ENCODE measurements at places on chromosomes 2 and 18.

GRCh38 chr2:53842891-53843290, 16.9 kb downstream of the GPR75 start:
- DNase-seq: no peak

GRCh38 chr2:120738117-120738516, 2.4 kb downstream of the GLI2 start:
- DNase-seq: no peak

DNA sequence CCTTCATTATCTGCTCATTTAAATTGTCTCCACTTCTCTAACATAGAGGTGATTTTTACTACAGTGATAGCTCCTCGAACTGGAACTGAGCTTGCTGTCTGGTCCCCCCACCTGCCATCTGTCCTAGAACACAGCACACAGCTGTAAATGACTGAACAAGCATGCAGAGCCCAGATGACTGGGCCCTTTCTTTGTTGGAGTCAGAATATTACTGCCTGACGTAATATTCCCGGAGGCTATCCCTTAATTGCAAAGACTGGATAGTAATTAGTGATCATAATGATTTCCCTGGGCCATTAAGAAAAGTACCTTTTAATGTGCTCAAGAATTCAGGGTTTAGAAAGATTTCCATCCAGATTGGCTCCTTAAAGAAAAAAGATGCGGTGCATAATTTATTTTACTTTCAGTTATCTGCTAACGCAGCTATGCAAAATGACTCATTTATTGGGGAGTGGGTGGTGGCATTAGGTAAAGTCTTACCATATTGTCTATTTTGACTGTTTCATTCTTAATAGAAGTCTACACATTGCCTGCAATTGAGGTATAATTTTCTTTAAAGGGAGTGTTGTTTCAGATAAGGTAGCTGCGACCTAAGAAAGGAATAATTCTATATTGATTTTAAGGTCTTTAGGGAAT, 84.4 kb downstream of the MAP4K4 start:
- DNase-seq: no peak

- peak; percentile 78 for DNase-seq
Observed at GRCh38 chr2:209334188-209335017, 89.4 kb upstream of the MAP2 start.

DNA sequence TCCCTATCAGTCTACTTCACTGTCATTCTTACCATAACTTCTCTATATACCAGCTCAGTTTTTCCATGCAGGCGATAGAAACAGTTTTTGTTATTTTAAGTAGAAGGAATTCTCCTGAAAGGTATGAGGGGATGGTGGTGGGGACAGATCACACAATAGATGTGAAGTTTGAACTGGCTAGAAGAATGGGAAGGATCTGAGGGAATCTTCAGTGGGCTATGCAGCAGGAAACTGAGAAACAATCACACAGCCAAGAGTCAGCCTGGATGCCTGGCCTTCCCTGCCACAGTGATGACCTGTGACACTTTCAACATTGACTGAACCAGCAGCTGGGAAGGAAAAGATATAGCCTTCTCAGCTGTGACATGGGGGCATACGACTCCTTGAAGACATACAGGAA, 329.1 kb upstream of the GULP1 start:
- no peak for DNase-seq

DNA sequence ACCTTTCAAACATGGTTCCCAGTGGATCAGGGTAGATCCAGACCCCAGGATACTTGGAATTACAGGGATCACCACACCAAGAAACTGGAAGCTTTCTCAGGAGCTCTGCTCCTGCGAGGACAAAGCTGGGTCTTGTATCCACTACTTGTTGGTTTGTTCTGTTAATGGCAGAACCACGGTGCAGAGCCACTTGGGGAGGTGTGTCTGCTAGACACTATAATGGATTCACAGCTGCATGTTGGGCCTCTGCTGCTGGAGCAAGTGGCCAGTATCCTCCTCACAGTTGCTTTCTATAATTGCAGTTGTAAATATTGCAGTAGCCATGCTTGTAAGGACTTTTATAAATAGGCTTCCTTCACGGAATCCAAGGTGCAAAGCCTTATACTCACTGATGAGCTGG, 12.9 kb downstream of the FOSL2 start:
- no peak for DNase-seq

DNA sequence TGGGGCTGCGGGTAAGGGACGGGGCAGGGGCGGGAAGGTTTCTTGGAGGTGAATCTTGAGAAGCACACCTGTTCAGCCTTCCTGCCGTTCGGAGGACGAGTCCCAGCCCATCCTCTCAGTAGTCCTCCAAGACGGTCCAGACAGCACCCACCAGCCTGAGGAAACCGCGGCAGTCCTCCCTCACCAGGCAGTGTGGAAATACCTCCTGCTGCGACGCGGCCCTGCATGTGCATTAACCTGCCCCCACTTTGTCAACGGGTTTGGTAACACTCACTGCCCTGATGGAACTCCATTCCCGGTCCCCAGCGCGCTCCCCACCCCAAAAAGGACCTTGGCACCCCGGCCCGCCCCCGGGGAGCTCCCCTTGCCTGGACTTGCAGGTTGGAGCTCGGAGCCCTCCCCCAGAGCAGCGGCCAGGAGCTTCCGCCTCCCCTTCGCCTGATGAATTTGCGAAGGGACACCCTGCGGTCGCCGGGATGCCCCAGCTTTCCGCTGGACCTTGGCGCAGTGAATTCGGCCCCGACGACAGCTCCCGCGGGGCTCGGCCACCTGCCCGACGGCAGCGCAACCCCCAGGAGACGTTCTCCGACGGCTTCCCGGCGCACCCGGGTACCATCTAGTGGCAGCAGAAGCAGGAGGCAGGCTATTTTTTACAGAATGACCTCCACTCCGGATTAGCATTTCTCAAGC, 31.5 kb downstream of the ACVR1C start:
- peak; percentile 78 for DNase-seq

- peak; percentile 45 for DNase-seq
Observed at GRCh38 chr2:74267068-74267467, 68.7 kb downstream of the MTHFD2 start.

DNA sequence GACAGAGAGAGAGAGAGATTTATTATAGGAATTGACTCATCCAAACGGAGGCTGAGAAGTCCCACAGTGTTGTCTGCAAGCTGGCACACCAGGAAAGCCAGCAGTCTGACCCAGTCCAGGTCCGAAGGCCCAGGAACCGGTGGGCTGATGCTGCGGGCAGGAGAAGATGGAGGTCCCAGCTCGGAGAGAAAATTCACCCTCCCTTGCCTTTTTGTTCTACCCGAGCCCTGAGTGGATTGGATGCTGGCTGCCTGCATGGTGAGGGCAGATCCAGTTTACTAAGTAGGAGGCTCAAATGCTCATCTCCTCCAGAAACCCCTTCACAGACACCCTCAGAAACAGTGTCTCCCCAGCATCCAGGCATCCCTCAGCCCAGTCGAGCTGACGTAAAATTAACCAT, 22.2 kb upstream of the STK25 start:
- DNase-seq: no peak

- peak; percentile 15 for DNase-seq
Observed at GRCh38 chr2:129891341-129892320, 87.8 kb upstream of the RAB6C start.

DNA sequence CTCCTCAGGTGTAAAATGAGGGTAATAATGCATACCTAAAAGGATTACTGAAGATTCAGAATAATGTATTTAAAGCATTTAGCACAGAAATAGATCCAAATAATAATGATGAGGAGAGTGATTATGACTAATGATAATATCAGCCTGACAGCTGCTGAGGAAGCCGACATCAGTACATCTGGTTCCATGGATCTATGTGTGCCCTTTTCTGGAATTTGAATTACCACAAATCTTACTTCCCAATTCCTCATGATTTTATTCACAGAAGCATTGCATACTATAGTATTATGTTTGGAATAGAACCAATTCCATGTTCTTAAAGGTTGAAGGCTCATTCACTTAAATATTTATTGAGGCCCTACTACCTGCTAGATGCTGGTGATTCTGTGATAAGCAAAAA, 248.9 kb upstream of the THUMPD2 start:
- DNase-seq: no peak

GRCh38 chr2:178194600-178195389, 483 bp downstream of the OSBPL6 start:
- DNase-seq: peak; percentile 77

- no peak for DNase-seq
Observed at GRCh38 chr2:44897406-44897805, 44.1 kb upstream of the SIX3 start.

DNA sequence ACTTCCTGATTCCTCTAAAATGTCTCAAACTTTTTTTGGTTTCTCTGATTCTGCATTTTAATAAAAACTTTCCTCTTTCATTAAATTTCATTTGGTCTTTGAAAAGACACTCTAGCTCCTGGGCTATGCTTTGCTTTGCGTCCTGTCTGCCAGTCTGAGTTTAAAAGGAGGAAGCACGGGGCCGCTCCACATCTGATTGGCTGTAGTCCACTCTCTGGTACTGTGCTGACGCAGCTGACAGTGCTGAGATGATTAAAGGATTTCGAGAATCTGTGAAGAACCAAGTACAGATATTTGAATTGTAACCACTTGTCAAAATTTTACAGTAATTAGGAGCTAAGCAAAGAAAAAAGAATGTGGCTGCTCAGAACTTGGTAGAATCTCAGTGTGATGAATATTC, 199.6 kb upstream of the HNMT start:
- peak; percentile 13 for DNase-seq

GRCh38 chr18:74064510-74064909, 83.1 kb downstream of the FBXO15 start:
- DNase-seq: no peak

GRCh38 chr2:2757764-2758163, 426.7 kb upstream of the MYT1L start:
- no peak for DNase-seq

- DNase-seq: no peak
Observed at GRCh38 chr2:119937680-119938079, 75.2 kb upstream of the EPB41L5 start.

DNA sequence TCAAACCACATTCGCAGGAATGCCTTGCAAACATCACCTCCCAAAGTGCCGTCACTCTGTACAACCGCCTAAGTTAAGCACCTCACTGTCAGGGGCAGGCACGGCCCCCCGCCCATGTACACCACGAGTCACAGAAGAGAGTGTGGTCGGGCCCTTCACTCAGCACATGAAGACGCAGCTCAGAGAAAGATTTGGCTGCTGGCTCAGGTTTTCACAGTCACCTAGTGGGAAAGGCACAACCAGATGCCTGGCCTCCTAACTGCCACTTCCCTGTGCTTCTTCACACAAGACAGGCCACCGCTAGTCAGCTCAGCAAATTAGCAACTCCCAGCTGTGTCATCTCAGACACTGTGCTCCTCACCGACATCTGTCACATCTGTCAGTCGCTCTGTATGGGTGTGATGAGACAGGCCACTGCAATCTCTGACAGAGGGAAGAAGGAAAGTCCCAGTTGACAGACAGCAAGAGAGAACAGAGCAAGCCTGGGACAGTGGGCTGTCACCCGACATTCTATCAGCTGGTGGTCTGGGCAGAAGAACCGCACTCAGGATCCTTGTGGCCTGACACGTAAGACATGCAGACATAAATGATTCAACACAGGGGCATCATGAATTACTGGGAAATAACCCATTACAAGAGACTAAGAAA, 60.8 kb downstream of the CRACDL start:
- DNase-seq: no peak

DNA sequence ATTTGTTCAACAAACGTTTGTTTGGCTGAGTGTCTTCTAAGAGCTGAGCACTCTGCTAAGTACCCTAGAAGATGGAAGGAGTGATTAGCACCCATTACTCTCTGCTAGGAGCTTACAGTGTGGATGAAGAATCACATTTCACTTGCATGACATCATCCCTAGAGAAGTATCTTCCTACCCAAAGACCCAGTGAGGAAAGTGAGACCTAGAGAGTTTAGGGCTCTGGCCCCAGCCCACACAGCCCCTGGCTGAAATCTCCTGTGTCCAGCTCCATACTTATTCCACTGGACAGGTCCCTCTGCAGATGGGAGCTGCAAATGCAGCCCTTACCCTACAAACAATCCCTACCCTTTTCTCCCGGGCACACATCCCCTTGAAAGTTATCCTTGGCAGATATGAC, 26.8 kb upstream of the EPAS1 start:
- no peak for DNase-seq

GRCh38 chr2:76684756-76685155, 837.4 kb downstream of the LRRTM4 start:
- no peak for DNase-seq

DNA sequence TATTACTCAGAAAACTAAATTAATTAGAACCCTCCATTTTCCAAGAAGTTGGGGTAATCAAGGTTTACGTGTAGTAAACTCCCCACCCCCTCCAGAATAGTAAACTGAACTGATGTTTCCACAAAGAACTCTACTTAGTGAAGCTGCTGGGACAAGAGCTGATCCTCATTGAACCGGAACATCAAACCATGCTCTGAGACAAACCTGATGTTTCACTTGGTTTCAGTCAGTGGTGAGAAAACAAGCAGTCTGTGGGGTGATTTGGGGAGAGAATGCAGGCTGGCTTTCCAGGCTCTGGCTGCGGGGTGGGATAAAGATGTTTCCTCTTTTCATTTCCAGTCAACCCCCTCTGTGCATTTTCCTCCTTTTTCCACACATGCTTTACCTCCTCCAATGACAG, 38.2 kb downstream of the CELF4 start:
- no peak for DNase-seq

- DNase-seq: no peak
Observed at GRCh38 chr2:145692971-145693478, 1173.1 kb upstream of the ZEB2 start.

DNA sequence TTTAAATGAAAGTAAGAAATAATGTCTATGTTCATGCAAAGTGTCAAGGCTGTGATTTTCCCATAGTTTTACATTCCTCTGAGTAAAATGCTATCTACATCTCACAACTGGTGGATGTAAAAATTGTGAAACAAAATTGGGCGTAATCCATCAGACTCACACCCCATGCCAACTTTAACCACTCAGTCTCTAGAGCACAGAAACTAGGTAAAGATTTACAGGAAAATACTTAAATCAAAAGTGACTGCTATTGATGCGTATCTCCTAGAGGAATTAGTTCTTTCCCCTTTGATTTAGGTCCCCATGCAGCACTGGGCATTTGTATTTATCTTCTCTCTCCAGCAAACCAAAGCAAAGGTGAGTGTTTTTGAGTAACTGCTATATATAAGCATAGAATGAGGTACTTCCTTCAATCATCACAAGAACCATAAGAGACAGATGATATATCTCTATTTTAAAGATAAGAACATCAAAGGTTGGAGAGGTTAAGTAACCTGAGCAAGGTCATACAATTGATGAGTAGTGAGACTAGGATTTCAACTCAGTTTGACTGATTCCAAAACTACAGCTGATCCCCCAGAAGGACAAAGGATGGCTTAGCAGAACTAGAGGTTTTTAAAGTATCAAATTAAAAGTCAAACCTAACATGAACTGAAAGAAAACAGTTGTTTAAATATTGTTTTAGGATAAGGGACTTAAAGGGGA, 594.0 kb upstream of the ACVR2A start:
- no peak for DNase-seq

DNA sequence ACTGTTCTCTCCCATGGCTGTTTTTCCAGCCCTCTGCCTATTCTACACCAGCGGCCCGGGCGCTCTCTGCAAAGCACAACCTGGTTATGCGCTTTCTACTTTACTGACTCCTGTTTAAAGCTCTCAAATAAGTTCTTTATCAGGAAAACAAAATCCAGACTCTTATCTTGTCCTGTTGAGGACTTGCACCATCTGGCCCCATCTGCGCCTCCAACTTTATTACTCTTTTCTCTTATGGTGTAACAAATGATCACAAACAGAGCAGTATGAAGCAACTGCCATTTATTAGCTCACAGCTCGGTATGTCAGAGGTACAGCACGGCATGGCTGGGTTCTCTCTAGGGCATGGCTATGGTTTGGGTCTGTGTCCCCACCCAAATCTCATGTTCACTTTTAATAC, 236.5 kb upstream of the NT5C1B start:
- DNase-seq: no peak

GRCh38 chr2:9317559-9317958, 105.8 kb downstream of the ITGB1BP1 start:
- DNase-seq: no peak

Measured in neural progenitor cell (in vitro differentiated cells).